ENCODE measurements at places on chromosomes 4 and X.

GRCh38 chr4:40586034-40586433 is 43.6 kb downstream of the RBM47 start:
- no peak for DNase-seq

DNA sequence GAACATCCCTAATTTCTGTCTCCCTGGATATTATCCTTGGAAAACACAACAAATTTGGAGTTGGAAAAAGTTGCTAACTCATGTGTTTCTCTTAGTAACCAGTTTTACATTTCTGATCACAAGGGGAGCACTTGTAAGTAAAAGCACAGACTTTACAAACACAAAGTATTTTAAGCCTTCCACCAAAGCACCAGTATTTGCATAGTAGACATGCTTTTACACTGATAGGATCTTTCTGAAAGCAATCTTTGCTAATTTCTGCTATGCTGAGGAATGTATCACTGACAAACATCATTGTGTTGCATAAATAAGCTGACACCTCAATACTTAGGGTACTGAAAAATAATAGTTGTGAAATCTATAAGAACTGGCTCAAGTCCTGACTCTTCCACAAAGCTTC is 100.6 kb downstream of the MID1 start:
- DNase-seq = no peak

DNA sequence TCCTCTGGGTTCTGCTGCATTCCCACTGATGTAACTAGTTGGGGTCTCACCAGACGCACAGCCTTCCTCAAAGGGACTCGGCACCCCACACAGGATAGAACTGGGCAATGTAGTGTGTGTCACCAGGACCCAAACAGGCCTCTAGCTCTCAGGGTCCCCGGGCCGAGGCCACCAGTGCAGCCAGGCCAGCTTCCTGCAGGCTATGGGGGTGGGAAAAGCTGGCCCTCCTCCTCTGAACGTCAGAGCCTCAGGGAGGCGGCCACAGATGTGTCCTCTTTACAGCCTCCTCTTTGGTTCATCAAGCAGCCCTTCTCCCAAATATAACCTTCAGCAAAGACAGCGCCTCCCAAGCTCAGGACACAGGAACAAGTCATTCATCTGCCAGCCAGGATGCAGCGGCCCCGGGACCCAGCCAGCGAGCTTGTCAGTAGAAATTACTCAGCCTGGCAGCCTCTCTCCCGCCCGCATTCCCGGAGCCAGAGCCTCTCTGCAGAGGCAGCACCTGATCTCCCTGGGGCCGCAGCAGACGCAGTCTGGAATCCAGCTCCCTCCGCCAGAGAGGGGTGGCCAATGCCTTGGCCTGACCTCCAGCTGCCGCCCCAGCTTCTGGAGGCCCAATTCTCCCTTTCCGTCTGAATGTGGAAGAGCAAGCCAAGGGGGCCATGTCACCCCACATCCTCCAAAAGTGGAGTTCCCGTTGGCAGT is 288.5 kb downstream of the FBXW7 start:
- no peak for DNase-seq

GRCh38 chr4:73520821-73521220 is 39.3 kb downstream of the AFM start:
- DNase-seq = no peak

DNA sequence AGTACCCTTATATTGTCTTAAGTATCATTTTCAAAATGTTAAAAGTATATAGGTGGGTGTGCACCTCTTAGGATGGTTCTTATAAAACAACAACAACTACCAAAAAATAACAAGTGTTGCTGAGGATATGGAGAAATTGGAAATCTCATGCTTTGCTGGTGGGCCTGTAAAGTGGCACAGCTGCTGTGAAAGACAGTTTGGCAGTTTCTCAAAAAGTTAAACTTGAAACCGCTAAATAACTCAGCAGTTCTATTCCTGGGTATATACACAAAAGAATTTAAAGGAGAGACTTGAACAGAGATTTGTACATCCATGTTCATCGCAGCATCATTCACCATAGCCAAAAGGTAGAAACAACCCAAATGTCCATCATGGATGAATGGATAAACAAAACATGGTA is 65.5 kb downstream of the HAND2 start:
- no peak for DNase-seq

GRCh38 chr4:8736090-8736825 is 135.4 kb downstream of the HMX1 start:
- no peak for DNase-seq

GRCh38 chrX:154068560-154068959 is 29.0 kb downstream of the MECP2 start:
- no peak for DNase-seq

GRCh38 chrX:68179355-68179754 is 253.9 kb downstream of the OPHN1 start:
- DNase-seq = no peak

DNA sequence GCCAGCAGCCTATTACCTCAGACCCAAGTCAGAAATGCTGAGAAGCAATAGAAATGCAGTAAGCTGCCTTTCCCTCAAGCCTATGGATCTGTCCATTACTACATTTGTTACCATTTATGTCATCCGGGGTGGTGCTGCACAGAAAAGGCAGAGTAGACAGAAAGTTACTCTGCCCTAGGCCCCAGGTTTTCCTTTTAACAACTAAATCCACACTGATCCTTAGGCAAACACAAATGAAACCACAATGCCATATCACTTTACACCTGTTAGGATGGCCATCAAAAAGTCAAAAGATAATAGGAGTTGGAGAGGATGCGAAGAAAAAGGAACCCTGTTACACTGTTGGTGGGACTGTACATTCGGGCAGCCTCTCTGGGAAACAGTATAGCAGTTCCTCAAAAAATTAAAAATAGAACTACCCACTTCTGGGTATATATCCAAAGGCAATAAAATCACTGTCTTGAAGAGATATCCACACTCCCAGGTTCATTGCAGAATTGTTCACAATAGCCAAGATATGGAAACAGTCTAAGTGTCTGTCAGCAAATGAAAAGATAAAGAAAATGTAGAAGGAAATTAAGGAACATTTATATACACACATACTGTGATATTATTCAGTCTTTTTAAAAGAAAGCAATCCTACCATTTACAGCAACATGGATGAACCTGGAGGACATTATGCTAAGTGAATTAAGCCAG is 186.3 kb downstream of the NWD2 start:
- no peak for DNase-seq

GRCh38 chr4:148015058-148015457 is 283.2 kb downstream of the ARHGAP10 start:
- no peak for DNase-seq

GRCh38 chr4:39178706-39179105 is 3.6 kb upstream of the WDR19 start:
- DNase-seq = no peak

DNA sequence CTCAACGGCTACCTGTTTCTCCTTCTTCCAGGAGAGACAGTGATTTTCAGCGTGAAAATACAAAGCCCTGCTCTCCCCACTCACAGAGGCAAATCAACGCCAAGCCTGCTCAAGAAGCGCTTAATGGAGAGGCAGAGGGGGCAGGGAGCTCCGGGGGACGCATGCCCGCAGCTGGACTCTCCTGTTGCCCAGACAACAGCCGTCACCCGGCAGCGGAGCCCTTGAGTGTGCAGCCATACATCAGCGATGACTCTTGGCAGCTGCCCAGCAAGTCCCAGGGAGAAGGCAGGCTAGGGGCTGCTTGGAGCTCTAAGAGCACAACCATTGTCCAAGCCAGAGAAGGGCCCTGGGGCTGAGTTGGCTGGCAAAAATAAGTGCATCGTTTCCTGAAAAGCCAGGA is 71.0 kb upstream of the AFAP1 start:
- DNase-seq = no peak

GRCh38 chr4:146329050-146329716 is 114.8 kb downstream of the REELD1 start:
- DNase-seq = no peak

DNA sequence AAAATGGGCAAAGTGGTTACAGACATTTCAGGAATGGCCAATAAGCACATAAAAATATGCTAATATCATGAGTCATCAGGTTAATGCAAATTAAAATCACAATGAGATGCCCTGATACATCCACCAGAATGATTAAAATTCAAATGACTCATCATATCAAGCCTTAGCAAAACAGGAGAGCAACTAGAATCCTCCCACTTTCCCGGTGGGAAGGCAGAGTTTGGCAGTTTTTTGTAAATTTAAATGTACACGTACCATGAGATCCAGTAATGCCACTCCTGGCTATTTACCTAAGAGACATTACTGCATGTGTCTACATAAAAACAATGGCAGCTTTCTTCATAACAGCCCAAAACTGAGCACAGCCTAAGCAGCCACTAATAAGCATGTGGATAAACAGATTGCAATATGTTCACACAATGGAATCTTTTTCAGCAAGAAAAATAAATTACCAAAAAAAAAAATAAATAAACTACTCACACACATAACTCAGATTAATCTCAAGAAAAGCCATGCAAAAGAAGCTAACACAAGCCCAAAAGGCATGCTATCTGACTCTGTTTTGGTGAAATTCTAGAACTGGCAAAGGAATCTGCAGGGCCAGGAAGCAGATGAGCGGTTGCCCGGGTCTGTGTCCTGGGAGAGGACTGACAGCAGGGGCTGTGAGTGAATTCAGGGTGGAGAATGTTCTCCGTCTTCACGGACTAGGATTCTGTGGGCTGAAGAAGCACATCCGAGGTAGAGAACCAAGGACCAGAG is 48.8 kb downstream of the AFAP1 start:
- DNase-seq = no peak

DNA sequence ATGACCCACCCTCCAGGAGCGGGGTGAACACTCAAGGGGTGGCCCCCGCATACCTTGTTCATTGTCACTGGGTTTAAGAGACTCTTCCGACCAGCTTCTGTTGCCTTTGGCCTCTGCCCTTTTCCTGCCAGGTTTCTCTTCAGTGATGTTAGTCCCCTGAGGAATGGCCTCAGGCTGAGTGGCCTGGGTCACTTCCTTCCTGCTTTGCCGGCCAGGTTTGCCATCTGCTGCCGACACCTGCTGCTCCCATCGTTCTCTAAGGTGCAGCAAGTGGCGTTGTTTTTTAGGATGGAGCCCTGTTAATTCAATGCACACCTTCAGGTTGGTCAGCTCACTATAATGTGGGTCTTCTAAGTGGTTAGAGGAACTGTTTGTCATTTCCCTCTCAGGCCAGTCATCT is 34.2 kb downstream of the BCOR start:
- DNase-seq = no peak

- DNase-seq = no peak
Observed at GRCh38 chr4:154349829-154350228, 141.8 kb downstream of the DCHS2 start.

- no peak for DNase-seq
Observed at GRCh38 chr4:47863486-47863885, 25.6 kb upstream of the CORIN start.

- DNase-seq = no peak
Observed at GRCh38 chrX:45986081-45986480, 559.1 kb downstream of the ZNF674 start.

DNA sequence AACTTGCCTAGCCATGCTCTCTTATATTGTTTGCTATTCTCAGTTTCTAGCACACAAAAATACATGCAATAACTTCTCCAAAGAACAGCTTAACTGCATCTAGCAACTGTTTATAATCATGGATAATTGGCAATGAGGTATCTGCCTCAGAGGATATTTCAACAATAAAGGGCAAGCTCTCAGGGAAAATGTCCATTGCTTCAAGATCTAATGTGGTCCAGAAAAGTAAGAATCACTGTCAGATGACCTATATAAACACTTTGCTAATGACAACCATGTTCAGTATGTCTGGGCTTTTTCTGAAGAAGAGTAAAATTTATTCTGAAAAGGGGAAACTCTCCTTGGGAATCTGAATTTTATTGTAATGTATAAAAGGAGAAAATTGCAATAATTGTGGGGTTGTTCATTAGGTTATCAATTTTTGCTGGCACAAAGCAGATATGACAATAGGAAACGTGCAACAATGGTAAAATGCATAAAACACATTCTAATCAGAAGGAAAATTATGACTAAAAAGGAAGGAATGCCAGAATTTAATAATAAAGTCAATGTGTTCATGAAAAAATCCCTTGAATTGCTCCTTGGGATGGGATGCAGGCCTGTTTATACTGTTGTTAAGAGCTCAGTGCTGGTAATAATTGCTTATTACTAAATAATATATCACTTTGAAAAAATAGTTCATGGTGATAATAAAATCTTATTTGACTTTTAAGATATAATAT is 90.3 kb downstream of the ANTXR2 start:
- DNase-seq = no peak

- DNase-seq = no peak
Observed at GRCh38 chr4:145451895-145452294, 29.8 kb upstream of the SMAD1 start.

DNA sequence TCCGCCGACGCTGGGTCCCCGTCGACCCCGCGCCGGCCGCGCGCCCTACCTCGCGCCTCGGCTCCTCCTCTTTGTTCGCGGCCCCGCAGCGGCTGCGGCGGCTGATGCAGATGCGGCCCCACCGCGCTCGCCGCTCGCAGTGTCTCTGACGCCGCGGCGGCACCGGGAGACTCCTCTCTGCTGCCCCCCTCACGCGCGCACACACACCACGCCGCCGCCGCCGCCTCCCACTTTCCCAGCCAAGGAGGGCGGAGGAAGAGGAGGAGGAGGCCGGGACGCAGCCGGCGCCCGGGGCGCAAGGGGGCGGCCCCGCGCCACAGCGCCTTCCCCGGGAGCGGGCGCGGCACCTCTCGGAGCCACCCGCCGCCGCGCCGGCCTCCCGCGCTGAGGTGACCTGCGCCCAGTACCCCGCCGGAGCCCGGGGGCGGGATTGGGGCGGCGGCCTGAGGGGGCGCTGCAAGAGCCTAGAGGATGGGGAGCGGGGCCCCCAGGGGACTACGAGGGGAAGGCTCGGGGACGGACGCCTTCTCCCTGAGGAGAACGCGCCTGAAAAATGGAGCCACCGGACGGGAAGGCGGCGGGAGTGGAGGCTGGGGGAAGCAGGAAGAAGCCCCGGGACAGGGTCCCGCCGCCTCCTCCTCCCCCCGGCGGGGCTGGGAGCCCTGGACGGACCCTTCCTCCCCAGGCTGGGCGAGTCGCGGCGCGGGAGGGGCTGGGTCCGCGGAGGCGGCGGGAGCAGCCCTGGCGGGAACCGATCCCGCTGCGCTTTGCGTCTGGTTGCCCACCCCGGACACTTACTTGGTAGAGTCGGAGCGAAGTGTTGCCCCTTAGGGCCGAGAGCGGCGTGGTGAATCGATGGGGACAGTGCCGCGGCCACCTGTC is at the start of gene SH3RF1:
SH3RF1 (minus strand) TSS at position 147 of the 882 bp plus-strand sequence. CDS start 1,744 bp downstream, outside the sequence.
- DNase-seq = no peak

- DNase-seq = no peak
Observed at GRCh38 chr4:7323872-7324650, 110.7 kb downstream of the PSAPL1 start.

DNA sequence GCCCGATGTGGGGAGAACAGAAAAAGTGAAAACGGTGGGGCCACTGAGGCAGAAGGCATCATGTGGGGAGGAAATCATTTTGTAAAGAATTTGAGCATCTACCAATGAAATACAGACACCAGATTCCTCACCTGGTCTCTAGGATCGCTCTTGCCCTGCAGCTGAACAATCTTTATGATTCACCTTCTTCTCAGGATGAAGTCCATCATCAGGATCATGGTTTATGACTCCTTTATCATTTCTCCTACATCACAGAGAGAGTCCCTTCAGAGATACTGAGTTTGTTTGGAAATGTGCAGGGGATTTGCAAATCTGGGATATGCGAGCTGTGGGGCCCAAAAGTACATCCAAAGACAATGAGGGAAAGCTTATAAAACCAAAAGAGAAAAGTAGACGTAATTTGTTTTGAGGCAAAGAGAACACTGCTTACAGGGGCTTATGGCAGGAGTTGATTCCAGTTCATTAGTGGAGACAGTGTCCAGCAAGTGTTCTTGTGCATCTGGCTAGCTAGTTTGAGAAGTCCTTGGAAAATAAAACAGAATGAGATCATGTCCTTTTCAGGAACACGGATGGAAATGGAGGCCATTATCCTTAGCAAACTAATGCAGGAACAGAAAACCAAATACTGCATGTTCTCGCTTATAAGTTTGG is 15.3 kb upstream of the ANXA5 start:
- DNase-seq = no peak

Measured in activated CD8-positive, alpha-beta memory T cell treated with anti-CD3 and anti-CD28 coated beads for 1 hour (primary cell).